ENCODE measurements at places on chromosomes 11 and 22.

GRCh38 chr22:38751066-38751421, 4.8 kb downstream of the SUN2 start:
- DNase-seq: no peak

- no peak for DNase-seq
Observed at GRCh38 chr11:60316317-60316716, 10.7 kb upstream of the MS4A6E start.

DNA sequence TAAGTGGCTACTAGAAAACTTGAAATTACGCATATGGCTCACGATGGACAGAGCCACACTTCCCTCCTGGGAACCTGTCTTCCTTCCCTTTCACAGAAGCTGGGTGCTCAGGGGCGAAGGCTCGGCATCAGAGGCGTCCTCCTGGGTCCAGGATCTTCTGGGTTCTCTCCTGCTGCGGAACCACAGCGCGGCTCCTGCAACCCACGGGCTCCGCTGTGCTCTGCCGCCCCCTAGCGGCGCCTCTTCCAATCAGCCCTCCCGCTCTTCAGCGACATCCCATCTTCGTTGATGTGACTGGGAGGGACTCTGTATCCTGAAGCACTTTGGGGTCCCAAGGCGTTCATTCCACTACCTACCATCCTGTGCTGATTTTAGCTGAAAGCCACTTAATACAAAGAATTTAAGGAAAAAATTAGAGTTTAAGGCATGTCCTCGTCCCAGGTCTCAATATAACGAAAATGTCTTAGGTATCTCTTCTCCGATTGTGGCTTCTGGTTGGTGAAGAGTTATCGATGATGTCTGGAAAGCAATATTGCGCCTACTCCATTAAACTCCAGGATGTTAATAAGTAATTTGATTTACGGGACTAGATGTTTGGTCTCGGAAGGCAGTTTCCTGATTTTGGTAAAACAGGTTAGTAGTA, 14.8 kb upstream of the RPS3 start:
- DNase-seq: peak; percentile 69

GRCh38 chr11:42555190-42555589, 756.6 kb upstream of the API5 start:
- DNase-seq: no peak

GRCh38 chr11:46984987-46985386, 48.4 kb downstream of the CSTPP1 start:
- no peak for DNase-seq

GRCh38 chr22:24465566-24465965, 29.6 kb upstream of the UPB1 start:
- DNase-seq: no peak

GRCh38 chr11:109553284-109553683, 131.3 kb downstream of the C11orf87 start:
- DNase-seq: no peak

DNA sequence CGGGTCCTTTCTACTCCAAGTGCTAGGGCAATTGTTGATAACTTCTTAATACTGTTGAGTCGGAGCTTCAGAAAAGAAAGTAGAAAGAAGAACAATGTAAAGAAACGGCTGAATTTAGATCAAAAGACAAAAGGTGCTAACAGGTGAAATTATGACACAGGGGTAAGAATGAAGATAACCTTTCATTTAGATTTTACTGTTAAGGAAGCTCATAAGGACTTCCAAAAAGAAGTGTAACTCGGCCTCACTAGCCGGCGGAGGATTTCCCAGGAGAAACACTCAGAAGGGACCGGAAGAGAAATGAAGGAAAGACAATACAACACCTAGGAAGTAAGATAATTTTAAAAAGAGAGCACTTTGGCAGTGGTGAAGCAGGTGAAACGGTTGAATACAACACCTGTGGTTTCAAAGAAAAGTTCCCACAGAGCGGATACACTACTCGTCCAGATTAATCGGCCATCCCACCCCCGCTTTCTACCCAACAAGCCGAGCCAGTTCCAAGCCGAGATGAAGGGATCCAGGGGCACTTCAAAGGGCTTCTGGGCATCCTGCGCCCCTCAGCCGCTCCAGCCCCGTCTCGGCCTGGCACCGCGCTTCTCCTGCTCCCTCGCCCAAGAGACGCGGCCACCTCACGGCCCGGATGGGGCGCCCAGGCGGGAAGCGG, 737 bp downstream of the PPP2R1B start:
- DNase-seq: no peak

- DNase-seq: no peak
Observed at GRCh38 chr11:31045335-31045734, 324.2 kb downstream of the DCDC1 start.

DNA sequence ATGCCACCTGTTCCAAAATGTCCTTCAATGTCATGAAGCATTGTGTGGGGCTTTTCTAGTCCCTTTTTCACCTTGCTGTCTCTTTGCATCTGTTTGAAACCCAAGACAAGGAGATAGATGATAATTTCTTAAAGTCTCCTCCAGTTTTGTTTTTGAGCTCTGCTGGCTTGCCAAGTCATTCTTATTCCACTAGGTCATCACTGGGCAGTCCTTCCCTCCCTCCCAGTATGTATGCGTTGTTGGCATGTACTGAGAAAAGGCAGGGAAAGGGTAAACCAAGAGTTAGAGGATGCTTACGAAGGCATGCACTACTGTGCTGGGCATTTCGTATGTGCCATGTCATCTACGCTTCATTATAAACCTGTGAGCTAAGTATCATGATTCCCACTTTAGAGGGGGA, 78.6 kb downstream of the PARVA start:
- no peak for DNase-seq

DNA sequence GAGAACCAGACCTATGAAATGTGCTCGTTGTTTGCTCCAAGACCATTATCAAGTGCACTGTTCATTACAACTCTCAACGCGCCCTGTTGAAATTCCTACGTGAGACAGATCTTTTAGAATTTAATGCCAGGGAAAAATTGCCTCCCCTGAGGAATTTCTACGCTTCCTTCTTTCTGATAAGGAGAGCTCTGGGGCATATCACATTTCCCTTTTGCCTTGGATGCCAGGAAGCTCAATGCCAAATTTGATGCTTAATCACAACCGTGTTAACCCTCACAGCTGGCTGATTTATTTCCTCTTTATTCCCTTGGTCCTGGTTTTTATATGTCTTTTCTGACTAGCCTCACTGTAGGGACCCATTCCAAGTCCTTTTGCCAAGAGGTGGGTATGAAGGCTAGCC, 109.4 kb downstream of the MICAL2 start:
- DNase-seq: no peak

DNA sequence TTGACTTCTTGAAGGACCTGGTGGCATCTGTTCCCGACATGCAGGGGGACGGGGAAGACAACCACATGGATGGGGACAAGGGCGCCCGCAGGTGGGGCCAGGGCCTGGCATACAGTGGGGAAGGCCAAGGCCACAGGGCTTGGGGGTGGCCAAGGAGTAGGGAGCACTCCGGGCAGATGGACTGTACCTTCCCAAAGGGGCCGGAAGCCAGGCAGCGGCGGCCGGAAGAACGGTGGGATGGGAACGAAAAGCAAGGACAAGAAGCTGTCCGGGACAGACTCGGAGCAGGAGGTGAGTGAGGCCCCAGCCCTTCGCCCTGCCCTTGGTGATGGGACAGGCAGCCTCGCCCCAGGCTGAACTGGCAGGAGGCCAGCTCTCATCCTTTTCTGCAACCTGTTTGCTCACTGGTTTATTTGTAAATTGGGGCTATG, 1.2 kb downstream of the DRAP1 start:
- DNase-seq: no peak

DNA sequence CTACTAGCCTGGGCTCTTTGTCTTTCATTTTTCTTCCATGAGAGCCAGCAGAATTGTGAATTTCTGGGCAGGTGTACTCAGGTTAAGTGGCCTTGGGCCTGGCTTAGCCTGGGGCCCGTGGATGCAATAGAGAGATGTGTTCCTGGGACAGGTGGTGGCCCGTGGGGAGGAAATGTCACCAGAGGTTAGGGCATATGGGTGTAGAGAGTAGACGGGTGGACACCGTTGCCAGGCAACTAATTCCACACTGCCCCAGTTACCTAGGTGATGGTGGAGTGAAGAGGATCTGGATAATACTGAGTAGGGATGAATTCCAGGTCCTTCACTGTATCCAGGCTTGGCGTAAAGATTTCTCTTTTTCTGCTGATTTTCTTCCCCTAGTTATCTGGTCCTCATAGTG, 175.0 kb downstream of the INSC start:
- DNase-seq: no peak

DNA sequence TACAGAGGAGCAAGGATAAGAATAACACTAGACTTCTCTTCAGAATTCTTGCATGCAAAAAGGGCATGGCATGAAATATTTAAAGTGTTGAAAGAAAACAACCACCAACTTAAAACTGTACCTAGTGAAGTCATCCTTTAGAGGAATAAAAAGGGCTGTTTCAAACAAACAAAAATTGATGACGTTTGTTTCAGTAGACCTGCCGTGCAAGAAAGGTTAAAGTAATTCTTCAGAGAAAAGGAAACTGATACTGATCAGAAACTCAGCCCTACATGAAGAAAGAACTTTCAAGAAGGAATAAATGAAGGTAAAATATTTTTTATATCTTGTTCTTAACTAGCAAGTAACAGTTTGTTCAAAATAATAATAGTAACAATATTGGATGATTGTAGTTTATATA, 27.5 kb downstream of the MRGPRX2 start:
- DNase-seq: no peak

GRCh38 chr11:70466154-70466553, 67.8 kb downstream of the CTTN start:
- no peak for DNase-seq

- no peak for DNase-seq
Observed at GRCh38 chr11:4577761-4578160, 3.8 kb upstream of the OR52I2 start.

DNA sequence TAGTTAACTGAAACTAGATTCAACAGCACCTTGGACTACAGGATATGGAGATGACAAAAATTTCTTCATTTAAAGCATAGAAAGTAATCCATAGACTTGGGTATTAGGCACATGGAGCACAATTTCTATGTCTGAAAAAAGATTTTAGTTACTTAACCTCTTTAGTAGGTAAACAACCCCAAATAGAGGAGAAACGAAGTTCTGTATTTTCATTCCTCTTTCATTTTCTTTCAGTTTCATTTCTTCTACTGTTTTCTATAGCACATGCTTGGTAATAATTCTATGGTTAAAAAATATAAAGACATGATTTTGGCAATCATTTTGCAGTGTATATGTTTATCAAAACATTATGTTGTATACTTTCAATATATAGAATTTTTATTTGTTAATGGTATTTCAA, 99.5 kb downstream of the CASP12 start:
- DNase-seq: no peak

- no peak for DNase-seq
Observed at GRCh38 chr11:22725079-22725478, 58.7 kb downstream of the GAS2 start.

DNA sequence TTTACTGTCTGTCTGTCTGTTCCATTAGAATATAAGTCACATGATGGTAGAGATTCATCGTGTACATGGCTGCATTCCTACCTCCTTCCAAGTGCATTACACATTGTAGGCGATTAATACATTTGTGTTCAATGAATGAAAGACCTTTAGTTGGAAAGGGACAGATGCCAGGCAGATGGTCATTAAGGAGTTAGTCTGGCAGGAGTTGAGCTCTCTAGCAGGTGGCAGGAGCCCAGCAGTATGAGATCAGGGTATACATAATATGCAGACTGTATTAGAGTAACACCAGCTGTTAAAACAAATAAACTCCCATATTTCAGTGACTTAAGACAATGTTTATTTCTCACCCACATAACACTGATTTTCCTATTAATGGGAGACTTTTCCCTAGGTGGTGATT, 147.7 kb upstream of the LARGE1 start:
- DNase-seq: no peak

- no peak for DNase-seq
Observed at GRCh38 chr11:14318581-14318981, 40.4 kb downstream of the RRAS2 start.
